NCI-H1105 (cell line): ENCODE measurements at places on chromosomes 3 and 15.
A peak's percentile ranks its signal among the peaks of the same experiment; 100 is the strongest.

- peak; percentile 32 for DNase-seq
Measured at GRCh38 chr3:107271787-107272387, 105.4 kb upstream of the CCDC54 start.

DNA sequence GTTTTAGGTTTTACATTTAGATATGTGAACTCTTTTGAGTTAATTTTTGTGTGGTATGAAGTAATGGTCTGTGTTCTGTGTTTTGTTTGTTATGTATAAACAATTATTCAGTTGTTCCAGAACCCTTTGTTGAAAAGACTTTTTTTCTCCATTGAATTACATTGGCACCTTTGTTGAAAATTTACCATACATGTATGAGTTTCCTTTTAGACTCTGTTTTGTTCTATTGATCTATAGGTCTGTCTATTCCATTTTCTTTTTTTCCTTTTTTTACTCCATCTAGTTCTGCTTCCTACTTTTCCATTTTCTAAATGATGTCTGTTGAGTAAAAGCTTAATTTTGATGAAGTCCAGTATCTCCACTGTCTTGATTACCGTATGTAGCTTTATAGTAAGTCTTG, 31.4 kb downstream of the ARIH2 start:
- no peak for DNase-seq

- no peak for DNase-seq
Measured at GRCh38 chr3:126758026-126758425, 54.0 kb downstream of the CHCHD6 start.

GRCh38 chr3:16658004-16658924, 53.0 kb upstream of the DAZL start:
- no peak for DNase-seq

GRCh38 chr3:112963683-112964082, 11.2 kb downstream of the CD200R1 start:
- no peak for DNase-seq
